Omental fat pad (tissue), 4 donors: ENCODE measurements at places on chromosomes 7 and 10. TPM values are rescaled to one million over a fixed set of nuclear protein-coding genes. Genes with fewer than 3 reads are reported as not detected.

DNA sequence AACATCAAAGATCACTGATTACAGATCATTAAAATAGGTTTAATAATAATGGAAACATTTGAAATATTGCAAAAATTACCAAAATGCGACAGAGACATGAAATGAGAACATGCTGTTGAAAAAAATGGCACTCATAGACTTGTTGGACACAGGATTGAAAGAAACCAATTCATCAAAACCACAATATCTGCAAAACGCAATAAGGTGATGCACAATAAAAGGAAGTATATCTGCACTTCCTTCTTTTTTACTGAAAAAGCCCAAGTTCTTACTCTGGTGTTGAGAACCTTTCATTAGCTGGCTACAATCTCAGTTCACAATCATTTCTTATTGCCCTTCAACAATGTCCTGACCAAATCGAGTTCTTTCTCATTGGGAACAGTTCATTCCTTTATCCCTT is 28.7 kb downstream of the TMEM106B start:
- no peak for DNase-seq

DNA sequence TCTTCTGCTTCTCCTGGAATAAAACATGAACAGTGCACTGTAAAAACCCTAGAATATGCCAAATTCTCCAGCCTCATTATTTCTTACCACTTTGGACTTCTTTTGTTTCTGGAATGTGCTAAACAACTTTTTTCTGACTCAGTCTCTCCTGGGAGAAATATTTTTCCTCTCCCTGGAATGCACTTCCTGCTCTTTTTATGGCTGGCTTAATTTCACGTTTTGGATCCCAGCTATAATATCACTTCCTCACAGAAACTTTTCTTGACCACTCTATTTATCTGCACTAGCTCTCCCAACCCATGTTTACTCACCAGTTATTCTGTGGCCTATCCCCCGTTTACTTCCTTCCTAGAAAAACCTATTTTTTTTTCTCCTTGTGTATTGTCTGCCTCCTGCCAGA is 26.7 kb downstream of the ABCB5 start:
- no peak for DNase-seq

DNA sequence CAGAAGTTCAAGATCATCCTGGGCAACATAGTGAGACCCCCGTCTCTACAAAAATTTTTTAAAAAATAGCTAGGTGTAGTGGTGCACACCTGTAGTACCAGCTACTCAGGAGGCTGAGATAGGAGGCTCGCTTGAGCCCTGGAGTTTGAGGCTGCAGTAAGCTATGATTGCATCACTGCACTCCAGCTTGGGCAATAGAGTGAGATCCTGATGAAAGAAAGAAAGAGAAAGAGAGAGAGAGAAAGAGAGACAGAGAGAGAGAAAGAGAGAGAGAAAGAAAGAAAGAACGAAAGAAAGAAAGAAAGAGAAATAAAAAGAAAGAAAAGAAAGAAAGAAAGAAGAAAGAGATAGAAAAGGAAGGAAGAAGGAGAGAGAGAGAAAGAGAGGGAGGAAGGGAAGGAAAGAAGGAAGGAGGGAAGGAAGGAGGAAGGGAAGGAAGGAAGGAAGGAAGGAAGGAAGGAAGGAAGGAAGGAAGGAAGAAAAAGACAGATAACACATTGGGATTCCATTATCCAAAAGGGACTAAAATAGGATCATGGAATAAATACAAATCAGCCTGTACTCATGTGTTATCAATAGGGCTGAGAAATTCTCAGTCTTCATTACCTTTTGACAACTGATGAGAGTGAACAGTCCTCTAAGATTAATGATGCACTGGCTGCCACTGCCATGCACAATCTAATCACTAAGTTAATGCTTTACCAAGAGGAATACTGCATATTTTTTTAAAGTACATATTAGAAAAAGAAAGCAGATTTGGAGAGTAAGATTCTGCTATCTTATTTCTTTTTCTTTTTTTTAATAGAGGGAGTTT is 35.4 kb upstream of the WAC start:
- DNase-seq = no peak

EBF3 gene
- total RNA-seq = 50.8 TPM

CASP7 gene
- 32.8 TPM for total RNA-seq

DNA sequence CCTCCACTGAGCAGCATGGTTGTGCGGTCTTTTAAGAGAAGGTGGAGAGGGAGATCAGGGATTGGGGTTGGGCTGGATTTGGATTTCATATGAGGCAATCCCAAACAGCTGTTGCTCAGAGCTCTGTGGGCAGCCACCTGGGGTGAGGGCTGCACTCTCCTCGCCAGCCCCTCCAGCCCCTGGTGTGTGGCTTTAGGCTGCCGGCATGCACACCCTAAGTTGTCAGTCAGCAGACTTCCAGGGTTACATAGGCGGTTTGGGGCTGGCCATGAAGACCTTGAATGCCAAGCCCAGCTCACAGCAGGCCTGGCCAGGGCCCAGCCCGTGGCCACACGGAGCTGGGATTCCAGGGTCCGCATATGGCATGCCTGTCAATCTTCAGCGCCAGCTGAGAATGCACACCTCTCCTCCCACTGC is 54.8 kb downstream of the ZMIZ1 start:
- no peak for DNase-seq

- DNase-seq = no peak
Observed at GRCh38 chr7:158959021-158959717, 102.8 kb downstream of the DYNC2I1 start.

LEP gene
- total RNA-seq = 306 TPM

DNA sequence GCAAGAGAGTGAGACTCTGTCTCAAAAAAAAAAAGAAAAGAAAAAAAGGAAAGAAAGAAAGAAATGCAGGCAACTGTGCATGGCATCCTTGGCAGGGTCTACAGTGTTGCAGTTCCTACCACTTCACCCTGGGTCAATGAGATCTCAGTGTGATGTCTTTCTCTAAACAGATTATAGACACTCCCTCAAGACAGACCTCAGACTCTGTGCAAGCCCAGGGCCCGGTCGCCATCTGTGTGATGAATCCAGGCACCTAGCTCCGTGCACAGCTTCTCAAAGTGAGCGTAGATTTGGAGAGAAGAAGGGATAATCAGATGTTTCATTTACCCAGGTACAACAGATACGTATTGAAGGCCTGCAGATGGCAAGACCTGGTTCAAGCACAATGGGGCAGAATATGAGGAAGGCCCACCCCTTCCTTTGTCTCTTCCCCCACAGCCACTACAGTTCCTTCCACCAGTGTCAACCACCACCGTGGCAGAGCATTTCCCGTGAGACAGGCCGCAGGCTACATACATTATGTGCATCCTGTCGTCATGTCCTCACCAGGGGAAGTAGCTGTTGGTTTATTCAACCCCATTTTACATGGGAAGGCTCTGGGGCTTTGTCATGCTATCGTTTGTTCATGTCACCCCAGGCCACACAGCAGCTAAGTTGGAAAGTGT is 471.7 kb upstream of the GALNT17 start:
- DNase-seq = no peak

- no peak for DNase-seq
Observed at GRCh38 chr7:47893721-47894365, 54.4 kb downstream of the PKD1L1 start.

IDI2 gene
- total RNA-seq = not detected

NXPH1 gene
- not detected for total RNA-seq

GRCh38 chr7:32026083-32026425 is 44.2 kb downstream of the PDE1C start:
- DNase-seq = no peak

DNA sequence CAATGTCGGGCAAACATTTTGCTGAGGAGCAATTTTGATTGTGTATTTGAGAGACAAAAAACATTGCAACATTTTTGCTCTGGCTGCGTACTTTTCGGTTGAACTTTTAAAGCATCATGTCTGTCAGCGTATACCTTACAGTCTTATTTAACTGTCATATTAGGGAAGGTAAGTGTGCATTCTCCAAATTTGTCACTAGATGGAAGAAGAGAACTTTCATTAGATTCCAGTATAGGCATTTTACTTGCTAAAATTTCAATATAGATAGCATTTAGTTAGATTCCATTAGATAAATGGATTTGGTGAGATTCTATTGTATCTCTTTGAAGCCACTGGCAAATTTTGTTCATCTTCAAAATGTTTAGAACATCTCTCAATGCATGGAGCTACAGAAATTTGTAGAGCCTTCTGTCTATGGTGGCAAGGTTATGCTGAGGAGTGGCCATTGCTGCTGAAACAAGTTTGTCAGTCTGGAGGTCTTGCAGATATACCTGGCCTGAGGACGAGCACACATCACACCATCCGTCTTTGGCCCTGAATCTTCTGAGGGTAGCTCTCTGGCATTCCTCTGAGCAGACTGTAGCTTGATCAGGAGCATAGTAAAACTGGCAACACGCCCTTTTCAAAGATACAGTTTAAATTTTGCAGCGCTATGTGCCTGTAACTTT is 437.5 kb upstream of the MBL2 start:
- DNase-seq = no peak

DOCK1 gene
- 31.3 TPM for total RNA-seq
